ENCODE measurements at places on chromosomes 13 and 19.

DNA sequence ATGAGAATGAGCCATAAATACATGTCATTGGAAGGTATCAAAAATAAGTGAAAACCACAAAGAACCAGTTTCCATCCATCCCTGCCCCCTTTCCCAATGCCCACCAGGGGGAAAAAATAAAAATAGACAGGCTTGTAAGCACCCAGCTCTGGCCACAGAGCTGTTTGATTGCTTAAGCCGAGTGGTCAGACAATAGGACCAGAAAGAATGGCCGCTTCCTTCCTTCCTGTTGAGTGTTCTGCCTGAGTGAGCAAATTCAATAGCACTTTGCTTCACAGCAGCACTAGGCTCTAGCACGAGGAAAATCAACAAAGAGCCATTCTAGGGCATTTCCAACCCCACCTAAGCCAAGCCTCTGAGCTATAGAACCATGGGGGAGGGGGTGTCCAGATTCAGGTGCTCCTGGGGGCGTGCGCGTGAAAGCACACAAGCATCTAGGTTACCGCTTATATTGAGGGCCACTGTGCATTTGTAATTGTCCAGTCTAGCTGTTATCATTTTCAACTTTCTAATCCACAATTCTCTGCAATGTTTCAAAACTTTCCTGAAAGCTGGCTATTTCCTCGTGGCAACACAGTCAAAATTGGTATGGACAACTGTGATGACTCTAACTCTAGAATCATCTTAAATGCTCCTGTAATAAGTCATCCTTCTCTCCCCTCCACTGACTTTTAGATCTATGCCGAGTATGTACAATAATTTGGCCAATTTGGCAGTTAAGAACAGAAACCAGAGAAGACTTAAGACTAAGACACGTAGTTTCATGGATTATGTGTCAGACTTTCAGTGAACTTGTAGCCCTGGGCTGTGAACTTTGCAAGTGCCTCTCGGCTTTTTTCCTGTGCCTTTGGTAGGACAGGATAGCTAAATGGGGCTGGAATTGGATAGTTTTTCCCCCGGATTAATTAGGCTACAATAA lies 64.3 kb downstream of the SPRY2 start:
- DNase-seq: no peak

GRCh38 chr13:48490241-48490640 lies 42.6 kb downstream of the RCBTB2 start:
- DNase-seq: no peak

GRCh38 chr13:97302611-97303010 lies 80.5 kb downstream of the MBNL2 start:
- no peak for DNase-seq

- DNase-seq: no peak
Measured at GRCh38 chr13:42486711-42487198, 87.2 kb upstream of the TNFSF11 start.

DNA sequence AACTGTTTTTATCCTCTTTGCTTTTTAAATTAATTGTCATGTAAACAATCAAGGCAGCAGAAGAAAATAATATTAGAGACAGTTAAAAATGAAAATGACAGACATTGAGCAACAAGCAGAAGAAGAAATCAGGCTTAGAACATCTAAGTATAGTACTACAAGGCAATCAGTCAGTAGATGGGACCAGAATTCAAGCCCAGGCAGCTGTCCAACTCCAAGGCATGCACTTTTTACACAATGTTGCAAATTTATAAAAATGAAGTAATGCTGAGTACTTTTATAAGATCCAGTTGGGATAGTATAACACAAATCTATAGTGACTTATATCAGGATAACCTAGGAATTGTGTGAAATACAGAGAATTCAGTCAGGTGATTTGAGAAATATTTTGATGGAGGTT lies 2815.8 kb downstream of the PCDH9 start:
- DNase-seq: no peak

DNA sequence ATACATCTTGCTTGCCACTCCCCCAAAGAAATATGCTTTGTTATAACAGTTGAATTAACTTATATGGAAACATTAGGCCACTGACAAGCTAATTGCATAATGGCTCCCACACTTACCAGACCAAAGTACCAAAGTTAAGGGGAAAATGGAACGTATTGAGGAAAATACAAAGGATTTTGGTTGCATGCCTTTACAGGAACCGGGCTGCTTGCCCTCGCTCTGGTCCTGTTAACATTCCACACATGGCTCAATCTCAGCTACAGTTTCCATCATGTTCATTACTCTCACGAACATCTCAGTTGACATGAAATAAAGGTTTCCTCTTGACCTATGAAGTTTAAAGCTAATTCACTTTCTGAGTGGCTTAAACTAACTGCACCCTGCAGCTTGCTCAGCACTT lies 220.7 kb upstream of the RXFP2 start:
- DNase-seq: no peak

- no peak for DNase-seq
Measured at GRCh38 chr19:55082020-55082851, 6.6 kb downstream of the EPS8L1 start.

GRCh38 chr19:36116344-36116637 lies 1.0 kb downstream of the TBCB start:
- DNase-seq: no peak

GRCh38 chr13:113877149-113877990 lies 13.5 kb upstream of the GAS6 start:
- no peak for DNase-seq

DNA sequence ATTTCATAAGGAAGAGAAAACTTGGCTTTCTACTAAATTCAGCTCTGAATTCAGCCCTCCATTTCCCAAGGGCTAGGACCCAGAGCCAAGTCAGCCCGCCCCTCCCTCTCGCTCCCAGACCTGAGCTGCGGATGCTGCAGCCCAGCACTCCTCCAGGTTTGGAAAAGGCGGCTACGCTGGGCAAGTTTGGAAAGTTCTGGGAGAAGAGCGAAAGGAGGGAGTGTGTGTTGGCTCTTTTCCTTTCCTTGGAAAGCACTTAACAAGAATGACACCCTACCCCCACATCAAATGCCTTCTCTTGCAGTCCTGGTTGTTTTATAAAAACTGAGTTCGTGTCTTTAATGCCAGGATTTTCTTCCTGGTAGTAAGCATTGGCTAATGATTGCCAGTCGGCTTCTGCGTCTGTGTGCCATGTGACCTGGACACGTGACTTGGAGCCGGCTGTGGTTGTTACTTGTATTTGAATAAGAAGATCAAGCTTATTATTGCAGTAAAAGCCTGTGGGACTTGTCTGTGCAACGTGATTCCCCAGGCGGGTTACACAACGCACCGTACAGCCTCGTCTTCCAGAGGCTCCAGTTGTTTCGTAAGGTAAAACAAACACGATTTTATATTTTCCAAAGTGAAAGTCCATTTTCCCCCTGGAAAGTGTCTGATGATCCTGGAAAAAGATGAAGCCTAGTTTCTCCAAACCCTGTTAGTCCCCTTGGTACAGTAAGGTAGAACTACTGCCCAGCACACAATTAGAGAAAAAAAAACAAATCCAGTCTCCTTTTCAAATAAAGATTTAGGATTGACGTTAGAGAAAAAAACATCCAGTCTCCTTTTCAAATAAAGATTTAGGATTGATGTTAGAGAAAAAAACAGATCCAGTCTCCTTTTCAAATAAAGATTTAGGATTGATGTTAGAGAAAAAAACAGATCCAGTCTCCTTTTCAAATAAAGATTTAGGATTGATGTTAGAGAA lies 26.8 kb upstream of the UBE2L5 start:
- DNase-seq: peak; percentile 50

- no peak for DNase-seq
Measured at GRCh38 chr13:78787190-78787589, 128.2 kb upstream of the OBI1 start.

GRCh38 chr13:79374578-79374977 lies 31.5 kb downstream of the RBM26 start:
- DNase-seq: no peak

GRCh38 chr19:46993622-46994021 lies 26.0 kb upstream of the NPAS1 start:
- DNase-seq: no peak

GRCh38 chr13:71430681-71431080 lies 436.3 kb downstream of the DACH1 start:
- no peak for DNase-seq

DNA sequence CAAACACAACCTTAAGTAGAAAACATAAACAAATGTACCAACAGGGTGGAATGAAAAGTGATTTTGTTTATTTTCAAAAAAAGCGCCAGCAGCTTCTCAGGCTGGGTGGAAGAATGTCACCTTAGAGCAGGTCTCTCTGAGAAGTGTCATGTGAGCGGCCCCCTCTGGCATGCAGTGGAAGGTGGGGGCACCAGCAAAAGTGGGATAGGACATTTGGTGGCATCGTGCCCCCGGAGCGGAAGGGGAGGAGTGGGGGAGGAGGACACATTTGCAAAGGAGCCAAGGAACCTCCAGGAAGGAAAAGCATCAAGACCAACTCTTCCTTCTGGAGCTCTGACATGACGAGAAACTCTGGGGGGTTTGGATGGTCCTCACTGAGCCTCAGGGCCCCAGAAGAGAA lies 635.3 kb downstream of the UQCRFS1 start:
- no peak for DNase-seq

GRCh38 chr13:37475966-37476365 lies 122.6 kb downstream of the POSTN start:
- no peak for DNase-seq

- no peak for DNase-seq
Measured at GRCh38 chr19:20964798-20965197, 41.7 kb downstream of the ZNF85 start.

GRCh38 chr13:75425216-75426009 lies 56.6 kb downstream of the TBC1D4 start:
- DNase-seq: no peak

DNA sequence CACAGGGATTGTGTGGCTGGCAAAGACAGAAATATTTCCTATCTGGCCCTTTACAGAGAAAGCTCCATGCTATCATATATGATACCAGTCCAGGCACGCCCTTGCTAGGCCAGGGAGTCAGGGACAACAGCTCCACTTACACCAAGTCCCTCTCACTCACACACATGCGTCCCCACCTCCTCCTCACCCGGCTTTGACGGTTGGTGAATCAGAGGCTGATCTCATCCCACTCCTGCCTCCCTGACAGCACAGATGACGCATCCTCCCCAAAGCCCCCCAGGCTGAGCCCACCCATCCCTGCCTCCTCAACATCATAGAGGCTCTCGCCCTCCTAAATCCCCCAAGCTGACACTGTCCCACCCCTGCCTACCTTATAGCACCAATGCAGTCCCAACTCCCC lies 62.7 kb downstream of the F2RL3 start:
- DNase-seq: no peak

DNA sequence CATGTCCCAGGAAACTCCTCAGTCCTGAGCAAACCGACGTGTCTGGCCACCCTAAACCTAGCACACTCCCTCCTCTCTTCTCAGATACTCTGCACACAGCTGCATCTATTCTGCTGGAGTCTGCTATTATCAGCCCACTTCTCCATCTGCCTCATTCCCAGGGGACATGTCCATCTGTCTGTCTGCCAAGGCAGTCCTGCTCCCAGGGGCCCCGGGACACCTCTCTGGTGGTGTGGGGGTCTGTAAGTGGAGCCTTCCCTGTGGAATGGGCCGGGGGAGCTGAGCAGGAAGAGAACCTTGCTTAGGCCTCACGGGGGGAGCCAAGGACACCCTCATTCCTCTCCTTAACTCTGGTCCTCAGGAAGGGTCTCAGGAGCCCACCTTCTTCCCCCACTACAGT lies 72.7 kb downstream of the ERICH6B start:
- no peak for DNase-seq

DNA sequence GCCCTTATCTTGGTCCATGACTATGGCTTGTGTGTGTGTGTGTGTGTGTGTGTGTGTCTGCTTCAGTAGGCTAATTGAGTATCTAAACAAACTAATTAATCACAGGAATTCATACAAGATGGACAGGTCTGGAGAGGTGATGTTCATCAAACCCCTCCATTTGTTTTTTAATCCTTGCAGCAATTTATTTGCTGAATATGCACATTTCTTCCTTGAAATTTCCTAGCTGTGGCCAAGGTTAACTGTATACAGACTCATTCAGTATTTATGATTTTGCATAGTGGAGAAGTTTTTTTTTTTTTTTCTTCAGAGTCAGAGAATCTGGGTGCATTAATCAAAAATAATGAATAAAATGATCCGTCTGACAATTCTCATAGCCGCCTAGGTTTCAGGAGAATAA lies 74.7 kb upstream of the TSHZ3 start:
- no peak for DNase-seq

DNA sequence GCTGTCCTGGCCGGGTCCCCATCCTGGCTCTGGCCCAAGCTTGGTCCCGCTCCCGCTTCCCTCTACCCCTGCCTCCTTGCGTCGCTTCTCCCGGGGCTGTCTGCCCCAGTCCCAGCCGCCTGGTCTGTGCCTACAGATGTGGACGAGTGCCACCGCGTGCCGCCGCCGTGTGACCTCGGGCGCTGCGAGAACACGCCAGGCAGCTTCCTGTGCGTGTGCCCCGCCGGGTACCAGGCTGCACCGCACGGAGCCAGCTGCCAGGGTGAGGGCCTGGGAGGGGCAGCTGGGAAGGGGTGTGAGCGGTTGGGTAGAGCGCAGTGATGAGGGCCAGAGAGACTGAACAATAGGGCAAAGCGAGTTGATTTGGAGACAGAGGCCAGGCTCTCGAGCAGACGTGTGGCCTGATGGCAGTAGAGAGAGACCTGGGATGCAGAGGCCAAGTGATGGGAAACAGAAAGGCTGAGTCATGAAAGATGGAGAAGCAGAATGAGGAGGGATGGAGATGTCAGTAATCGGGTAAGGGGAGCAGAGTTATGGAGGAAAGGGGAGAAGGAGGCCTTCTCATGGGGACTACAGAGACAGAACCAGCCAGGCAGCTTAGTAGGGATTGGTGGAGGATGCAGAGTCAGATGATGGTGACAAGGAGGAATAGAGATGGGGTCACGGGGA lies 9.4 kb downstream of the LTBP4 start:
- DNase-seq: no peak

DNA sequence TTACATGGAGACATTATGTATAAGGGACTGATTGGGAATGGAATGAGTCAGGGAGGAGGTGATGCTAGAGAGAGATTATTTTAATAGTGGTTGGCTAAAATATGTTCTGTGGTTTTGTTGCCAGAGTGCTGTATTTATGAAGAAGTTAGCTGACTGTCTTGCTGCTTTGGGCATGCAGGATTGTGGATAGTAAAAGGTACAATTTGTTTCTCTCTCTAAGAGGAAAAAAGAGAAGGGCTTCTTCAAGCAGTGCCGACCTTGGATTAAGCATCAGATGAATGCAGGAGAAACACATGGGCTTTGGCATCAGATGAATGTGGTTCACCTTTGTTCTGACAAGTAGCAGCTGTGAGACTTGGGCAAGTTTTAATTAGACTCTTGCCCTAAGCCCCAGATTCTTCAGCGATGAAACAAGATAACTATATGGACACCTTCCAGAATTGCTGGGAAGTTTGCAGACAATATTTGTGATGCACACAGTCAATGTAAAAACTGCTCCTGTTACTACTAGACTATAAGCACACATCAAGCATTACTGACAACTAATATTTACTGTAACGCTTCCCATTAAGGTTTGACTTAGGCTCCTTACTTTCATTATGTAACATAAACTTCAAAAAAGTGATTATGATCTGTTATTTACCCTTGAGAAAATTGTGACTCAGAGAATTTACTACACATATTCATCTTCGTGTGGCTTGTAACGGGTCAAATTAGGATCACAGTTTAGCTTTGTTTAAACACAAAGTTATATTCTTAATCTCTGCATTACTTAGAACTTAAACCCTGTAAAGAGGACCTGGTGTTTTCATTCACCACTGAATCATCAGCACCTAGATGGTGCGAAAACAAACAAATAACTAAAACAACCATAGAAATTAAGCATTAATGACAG lies 824.0 kb downstream of the PCDH9 start:
- DNase-seq: no peak

- DNase-seq: no peak
Measured at GRCh38 chr19:45455707-45456499, 11.9 kb upstream of the FOSB start.

GRCh38 chr19:11364935-11365334 lies 9.5 kb upstream of the SWSAP1 start:
- DNase-seq: no peak
